ENCODE measurements at places on chromosomes 7 and 10. TPM values are rescaled to one million over a fixed set of nuclear protein-coding genes. Genes with fewer than 3 reads are reported as not detected.
A peak's percentile ranks its signal among the peaks of the same experiment; 100 is the strongest.

The KCNH2 gene
- 73.7 TPM for total RNA-seq

The POP7 gene
- total RNA-seq = 35.8 TPM

The ADCY1 gene
- total RNA-seq = 51.9 TPM

- DNase-seq = no peak
These were observed 9.6 kb upstream of the AGR3 start for GRCh38 chr7:16891338-16891737.

GRCh38 chr10:1516492-1517165 is 220.7 kb downstream of the ADARB2 start:
- DNase-seq = no peak

- DNase-seq = no peak
These were observed 1.1 kb downstream of the PALS2 start for GRCh38 chr7:24574386-24574785.

GRCh38 chr10:128137877-128138276 is 11.7 kb upstream of the MKI67 start:
- no peak for DNase-seq

DNA sequence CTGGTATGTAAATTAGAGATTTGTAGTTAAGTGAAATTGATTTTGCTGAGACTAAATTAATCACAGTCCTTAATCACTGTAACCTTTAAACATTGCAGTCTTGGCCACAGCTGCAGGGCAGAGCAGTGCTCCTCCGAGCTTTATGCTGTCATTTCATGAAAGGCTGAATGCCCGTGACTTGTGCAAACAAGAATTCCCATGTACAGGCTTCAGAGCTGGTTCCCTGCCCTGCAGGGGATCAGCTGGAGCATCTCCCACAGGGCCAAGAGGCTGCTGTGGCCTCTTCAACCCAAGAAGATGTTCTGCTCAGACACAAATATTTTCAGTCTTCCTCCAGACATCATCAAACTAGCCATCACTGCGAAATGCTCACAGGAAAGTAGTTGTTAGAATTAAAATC is 419.1 kb downstream of the AUTS2 start:
- DNase-seq = peak; percentile 44

DNA sequence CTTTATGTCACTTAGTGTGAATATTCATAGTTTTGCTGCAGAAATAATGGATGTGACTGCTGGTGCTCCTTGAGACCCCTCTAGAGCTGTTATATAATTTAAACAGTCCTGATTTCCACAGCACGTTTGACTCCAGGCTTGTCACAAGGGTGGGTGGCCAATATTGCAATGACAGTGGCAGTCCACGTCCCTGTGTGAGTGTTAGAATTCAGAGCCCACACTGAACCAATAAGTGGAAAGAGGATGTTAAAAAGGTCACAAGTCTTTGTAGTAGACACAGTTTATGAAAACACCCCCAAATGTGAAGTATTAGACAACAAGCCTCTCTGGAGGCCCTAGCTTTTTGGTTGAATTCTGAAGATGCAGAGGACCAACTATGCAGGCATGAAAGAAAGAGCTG is 2.0 kb downstream of the PPP1R17 start:
- DNase-seq = no peak
